CD8-positive, alpha-beta memory T cell (primary cell): ENCODE measurements at places on chromosomes 5 and 9.

DNA sequence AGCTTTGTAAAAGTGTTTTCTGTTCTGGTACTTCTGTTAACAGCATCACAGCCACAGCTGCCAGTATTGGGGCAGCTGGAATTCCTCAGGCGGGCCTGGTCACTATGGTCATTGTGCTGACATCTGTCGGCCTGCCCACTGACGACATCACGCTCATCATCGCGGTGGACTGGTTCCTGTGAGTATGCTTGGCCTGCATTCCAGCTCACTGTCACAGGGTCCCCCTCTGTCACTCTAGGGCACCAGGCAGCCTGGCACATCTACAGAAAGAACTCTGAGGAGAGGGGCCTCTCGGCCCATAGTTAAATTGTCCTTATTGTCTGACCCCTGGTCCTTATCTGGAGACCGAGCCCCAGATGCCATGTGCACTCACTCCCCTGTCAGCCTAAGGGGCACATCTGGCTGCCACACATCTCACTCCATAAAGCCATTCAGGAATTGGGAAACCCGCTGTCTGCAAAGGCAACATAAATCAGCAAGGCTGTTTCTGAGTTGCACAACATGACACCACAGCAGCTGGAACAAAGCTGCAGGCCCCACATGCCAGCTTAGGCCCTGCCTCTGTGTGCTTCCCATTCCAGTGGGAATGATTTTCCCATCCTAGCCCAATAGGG lies 77.5 kb downstream of the SLC1A3 start:
- DNase-seq: no peak

DNA sequence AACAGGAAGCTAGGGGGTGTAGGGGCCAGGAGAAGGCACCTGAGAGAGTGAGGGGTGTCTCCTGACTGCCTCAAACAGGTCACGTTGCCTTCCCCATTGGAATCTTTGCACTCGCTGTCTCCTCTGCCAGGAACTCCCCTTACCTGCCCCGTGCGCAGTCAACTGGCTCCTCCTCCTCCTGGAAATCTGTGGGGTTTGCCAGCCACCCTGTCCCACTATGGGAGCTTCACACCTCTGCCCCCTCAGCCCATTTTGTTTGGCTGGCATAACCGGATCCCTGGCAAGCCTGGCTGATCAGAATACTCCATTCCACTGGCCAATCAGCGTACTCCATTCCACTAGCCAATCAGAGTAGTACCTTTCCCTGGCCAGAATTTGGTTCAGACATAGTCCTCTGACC lies 10.4 kb upstream of the SLC34A1 start:
- no peak for DNase-seq

DNA sequence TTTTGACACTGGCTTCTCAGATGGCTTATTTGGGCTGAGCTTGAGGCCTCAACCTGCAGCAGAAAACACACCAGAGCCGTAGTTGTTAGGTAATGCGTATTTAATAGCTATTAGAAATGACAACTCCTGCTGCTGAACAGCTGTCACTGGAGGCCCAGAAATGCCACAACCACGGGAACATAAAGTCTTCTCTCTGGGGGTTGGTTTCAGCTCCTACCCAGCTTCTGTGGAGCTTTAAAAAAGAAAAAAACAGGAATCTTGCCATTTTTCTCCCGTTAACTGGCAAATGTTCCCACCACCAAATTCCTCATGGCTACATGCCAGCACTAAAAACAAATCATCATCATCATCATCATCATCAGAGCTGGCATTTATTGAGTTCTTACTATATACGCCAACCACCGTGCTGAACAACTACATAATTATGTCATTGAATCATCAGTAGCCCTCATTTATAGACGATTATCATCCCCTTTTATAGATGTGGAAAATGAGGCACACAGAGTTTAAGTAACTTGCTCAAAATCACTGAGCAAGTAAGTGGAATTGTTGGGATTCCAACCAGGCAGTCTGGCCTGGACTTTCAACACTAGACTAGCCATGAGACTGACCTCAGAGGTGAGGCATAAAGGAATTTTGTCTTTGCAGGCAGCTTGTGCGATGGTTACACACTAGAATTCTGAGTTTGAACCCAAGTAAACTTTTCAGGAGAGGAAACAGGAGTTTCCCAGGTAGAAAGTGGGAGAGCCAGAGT lies 185.3 kb upstream of the WWC1 start:
- no peak for DNase-seq

DNA sequence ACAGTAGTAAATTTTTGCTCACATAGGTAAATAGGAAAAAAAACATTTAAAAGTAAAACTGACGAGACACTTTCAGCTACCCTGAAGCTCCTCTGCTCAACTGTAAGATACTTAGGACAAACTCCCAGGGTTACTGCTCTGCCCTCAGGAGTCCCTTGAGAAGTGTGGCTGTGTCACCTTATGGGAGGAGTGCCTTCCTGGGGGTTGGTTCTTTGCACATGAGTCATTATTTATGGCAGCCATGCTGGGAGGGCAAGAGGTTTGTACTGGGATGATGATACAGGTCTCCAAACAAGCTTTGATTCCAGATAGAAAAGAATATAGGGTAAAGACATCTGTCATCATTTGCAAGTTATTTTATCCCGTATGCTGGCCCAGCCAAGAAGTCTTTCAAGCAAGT lies 45.9 kb downstream of the TTC1 start:
- DNase-seq: no peak

DNA sequence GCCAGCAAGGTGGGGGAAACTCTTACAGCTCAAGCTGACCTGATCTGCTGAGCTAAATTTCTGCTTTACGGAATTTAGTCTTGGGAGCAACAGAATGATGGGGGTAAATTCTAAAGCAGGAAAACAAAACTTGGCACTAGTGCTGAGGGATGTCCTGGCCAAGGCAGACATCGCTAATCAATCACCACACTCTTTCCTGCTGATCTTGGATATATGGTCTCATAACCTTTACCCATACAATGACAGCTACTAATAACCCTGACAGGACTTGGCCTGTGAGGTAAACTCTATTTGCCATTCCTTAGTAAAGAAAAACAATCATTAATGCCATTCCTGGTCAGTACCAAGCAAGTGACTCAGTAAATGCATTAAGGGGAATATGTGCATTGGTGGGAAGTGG lies 51.5 kb downstream of the PPARGC1B start:
- DNase-seq: no peak

GRCh38 chr9:28051559-28052503 lies 478.6 kb upstream of the C9orf72 start:
- no peak for DNase-seq

GRCh38 chr5:73668486-73669111 lies 42.6 kb downstream of the ARHGEF28 start:
- DNase-seq: no peak

GRCh38 chr5:24904981-24905517 lies 260.3 kb upstream of the CDH10 start:
- no peak for DNase-seq

DNA sequence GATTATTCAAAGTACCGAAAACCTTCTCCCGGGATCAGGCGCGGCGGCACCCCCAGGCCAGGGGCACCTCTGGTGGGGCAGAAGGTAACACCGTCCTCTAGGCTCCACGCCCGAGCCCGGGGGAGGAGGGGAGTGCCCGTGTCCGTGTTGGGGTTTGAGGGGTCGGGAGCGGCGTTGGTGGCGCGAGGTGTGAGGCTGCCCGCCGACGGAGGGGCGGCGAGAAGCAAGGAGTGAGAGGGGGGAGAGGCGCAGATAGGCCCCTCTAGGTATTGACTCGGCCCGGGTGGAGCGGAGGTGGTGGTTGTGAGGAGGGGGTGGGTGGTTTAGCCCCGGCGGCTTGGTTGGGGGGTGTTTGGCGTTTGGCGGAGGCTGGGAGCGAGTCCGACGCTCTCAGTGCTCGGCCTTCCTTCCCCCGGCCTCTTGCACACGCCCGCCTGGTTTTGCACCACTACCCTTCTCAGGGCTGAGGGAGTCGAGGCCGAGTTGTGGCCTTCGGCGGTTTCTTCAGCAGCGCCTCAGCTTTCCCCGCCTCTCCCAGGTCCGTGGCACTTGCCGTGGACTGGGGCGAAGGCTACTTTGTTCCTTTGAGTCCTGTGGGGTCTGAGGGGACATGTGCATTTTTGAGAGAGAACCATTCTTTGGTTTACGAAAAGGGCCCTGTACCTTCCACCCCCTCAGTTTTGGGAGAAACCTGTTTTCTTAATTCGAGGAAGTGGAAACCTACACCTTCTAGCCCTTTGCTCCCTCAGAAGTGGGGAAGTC lies 450 bp downstream of the GPBP1 start:
- peak; percentile 45 for DNase-seq

- no peak for DNase-seq
These were observed 8.8 kb downstream of the OGN start for GRCh38 chr9:92395617-92396016.

DNA sequence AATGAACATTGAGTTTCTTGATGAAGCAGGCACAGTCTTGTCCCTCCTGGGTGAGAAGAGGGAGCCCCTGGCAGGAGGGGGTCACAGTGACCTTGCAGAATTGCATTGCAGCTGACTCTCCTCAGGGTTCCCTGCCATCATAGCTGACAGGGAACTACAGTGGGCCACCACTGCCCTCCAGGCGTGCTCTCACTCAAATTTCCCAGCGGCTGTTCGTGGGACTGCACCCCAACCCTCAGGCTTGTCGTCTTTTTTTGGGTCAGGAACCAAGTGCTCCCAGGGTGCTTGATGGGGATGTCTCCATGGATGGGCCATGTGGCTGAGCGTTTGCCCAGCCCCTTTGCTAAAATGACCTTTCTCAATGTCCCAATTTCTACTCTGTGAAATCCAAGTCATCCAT lies 215.8 kb downstream of the MELK start:
- DNase-seq: no peak

DNA sequence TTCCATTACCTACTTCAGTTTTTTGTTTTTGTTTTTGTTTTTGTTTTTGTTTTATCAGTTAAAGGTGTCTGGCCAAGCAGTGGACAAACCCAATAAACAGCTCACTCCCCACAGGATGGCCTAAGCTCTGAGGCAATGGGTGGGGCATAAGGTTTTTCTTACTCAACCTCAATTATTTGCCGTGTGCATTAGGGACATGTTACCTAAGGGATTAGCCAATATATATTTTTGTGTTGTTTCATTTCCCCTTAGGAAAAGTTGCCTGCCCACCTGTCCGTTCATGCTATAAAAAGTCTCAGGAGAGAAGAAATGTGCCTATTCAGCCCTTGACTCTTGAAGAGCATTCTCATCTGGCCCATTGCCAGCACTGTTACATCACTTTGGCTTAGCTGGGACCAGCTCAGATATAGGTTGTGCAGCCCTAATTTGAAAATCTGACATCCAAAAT lies 7.3 kb downstream of the SH3RF2 start:
- DNase-seq: no peak

DNA sequence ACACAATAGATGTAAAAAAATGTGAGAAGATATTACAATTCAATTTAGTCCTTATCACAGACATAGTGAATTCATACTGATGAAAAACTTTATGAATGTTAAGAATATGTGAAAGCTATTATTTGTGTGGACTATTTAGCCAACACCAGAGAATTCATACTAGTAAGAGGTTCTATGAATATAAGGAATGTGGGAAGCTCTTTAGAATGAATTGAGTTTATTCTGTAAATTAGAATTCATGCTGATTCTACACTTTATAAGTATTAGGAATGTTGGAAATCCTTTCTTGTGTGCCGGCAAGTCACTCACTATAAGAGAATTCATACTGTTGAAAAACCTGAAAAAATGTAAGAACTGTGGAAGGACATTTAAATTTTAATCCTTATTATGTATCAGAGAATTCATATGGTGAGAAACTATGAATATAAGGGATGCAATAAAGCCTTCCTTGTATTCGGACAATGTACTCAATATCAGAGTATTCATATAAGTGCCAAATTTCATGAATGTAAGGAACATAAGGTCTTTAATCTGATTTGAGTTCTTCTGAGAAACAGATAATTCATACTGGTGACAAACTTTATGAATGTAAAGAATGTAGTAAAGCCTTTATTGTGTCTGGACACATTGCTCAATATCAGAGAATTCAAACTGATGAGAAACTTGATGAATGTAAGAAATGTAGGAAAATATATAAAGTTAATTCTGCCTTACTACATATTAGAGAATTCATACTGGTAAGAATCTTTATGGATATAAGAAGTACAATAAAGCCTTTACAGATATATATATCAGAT lies 21.6 kb upstream of the PCDHA1 start:
- DNase-seq: no peak

- no peak for DNase-seq
These were observed 375.4 kb upstream of the IRX1 start for GRCh38 chr5:3220201-3220600.

- no peak for DNase-seq
These were observed 19.6 kb downstream of the CLPTM1L start for GRCh38 chr5:1325191-1325741.

DNA sequence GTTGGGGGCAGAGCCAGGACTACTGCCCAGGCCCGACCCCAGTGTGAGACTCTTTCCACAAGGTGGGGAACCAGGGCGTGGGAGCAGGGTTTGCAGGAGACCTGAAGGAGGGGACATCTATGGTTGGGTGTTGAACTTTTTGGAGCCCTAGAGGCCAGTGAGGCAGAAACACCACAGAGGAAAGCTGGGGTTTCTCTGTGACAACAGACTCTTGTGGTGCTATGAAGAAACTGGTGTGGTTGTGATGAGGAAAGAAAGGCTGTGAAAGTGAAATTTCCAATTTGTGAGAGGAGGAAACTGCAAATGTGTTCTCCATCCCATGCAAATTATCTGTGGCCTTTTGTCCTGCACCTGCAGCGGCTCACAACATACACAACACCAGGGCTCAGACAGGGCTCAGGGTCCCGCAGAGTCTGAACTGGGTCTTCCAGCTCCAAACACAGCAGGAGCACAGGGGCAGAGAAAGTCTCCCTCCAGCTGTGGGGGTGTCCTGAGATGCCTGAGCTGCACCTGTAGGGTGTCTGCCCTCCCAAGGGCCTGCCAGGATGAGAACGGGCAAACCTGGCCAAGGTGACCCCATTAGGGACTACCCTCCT lies 51.4 kb upstream of the GRHPR start:
- DNase-seq: no peak

GRCh38 chr9:91315191-91315590 lies 46.5 kb downstream of the AUH start:
- no peak for DNase-seq

DNA sequence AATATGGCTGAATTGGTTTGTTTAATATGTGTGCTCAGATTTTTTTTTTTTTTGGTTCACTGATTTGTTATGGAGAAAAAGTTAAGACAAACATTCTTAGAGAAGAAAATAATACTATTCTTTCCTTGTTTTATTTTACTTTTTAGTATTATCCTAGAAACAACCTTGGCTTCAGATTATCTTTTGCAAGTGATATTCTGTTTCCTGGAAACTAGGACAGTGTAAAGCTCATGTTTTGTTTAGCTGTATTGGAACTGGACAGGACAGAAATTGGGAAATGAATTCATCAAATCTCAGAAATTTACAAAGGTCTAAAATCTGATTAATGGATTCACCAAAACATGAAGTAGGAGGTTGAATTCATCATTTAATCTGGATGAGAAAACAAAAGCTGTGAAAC lies 130.5 kb downstream of the FBXL7 start:
- DNase-seq: no peak

GRCh38 chr5:143752165-143752850 lies 59.7 kb upstream of the HMHB1 start:
- no peak for DNase-seq

- no peak for DNase-seq
These were observed 716 bp downstream of the PROB1 start for GRCh38 chr5:139394123-139394653.

- no peak for DNase-seq
These were observed 665.4 kb downstream of the MAT2B start for GRCh38 chr5:164170814-164171213.

GRCh38 chr5:95283761-95284571 lies 928 bp downstream of the MCTP1 start:
- DNase-seq: peak; percentile 2
